ENCODE measurements at places on chromosomes 6 and 20. TPM values are rescaled to one million over a fixed set of nuclear protein-coding genes. Genes with fewer than 3 reads are reported as not detected.

The ASIP gene
- total RNA-seq = not detected

The TCF21 gene
- 28.5 TPM for total RNA-seq

The LINC00237 gene
- not detected for total RNA-seq

The HRH3 gene
- total RNA-seq = not detected

The ATG5 gene
- total RNA-seq = 16.5 TPM

The C6orf118 gene
- total RNA-seq = not detected

The BPIFA1 gene
- not detected for total RNA-seq

The KLC4 gene
- 9.9 TPM for total RNA-seq

All from cardiac ventricle fibroblast (primary cell).